Right ventricle myocardium superior (tissue), 1 donor: ENCODE measurements at places on chromosomes 5 and 9.

DNA sequence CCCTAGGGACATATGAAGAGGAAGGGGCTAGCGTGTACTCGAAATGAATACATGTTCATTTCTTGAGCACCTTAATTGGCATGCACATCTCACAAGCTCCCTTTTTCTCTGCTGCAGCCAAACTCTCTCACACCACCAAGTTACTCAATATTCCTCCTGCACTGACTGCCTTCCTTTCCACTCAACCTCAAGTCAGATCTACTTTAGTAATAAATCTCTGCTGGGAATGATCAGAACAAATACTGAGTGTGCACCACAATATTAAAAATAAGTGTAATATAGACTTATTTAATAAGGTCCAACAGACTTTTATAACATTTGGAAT, 995.8 kb upstream of the WWC1 start:
- DNase-seq = no peak

DNA sequence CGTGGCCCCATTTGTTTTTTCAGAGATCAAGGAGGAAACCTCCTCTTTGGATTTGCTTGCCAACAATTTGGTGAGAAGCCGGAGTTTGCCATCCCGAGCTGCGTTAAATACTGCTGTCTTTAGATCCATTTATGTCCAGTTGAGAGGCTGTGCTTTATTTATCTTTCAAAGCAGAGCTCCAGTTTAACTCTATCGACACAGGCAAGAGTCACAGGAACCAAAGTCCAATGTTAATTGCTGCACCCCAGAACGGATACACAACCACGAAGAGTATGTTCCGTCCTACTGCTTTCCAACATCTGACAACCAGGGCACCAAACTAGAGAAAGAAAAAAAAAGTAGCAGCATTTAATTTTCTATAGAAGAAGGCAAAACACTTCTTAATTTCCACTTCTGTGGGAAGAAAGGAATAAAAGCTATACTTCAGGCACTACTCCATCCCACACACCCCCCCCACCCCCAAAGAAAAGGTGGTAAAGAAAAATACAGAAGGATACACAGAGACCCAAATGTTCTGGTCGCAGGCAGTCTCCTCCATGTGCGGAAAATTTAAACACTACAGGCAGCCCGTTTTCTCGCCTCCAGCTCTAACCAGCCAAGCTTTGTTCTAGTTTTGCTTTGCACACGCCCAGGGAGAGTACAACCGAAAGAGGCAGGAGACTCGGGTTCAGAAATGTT, 1.1 kb downstream of the FEM1C start:
- DNase-seq = no peak

DNA sequence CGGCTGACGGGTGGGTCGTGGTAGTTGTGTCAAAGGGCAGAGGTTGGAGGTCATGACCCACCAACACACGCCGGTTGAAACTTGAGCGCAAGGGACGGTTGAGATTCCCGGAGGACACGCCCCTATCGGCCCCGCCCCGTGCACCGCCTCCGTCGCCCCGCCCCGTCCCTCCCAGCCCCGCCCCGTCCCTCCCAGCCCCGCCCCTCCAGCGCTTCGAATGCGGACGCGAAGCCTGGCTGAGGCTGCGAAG, 226 bp upstream of the RANBP17 start:
- DNase-seq = no peak

- no peak for DNase-seq
These were observed 43.8 kb downstream of the NDFIP1 start for GRCh38 chr5:142152384-142152732.

GRCh38 chr9:108786322-108786721, 69.5 kb downstream of the ACTL7B start:
- DNase-seq = no peak

DNA sequence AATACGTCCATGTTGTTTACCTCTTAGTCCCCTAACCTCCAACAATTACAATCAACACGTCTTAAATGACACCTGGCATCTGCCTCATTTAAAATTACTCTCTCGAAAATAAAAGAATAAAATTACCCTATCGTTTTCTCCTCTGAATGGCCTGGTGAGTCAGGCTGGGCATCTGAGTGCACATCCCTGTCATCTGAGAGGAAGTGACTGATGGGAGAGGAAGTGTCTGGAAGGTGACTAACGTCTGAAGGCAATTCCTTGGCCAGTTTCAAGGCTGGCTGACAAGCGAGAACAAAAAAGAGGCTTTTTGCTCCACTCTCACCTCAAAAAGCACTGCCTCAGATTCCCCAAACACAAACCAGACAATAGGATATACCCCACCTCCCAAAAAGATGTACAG, 57.7 kb downstream of the MAPKAP1 start:
- no peak for DNase-seq

GRCh38 chr9:74887041-74887980, at the start of gene TRPM6:
TSS of gene TRPM6 (minus strand) at chr9:74887921. CDS start at chr9:74887856, 65 bp downstream.
- DNase-seq = peak; percentile 91

- no peak for DNase-seq
These were observed 2054.2 kb downstream of the MAT2B start for GRCh38 chr5:165559645-165560044.

GRCh38 chr5:16144416-16144815, 35.2 kb downstream of the MARCHF11 start:
- no peak for DNase-seq

- no peak for DNase-seq
These were observed 32.3 kb upstream of the ORM1 start for GRCh38 chr9:114290561-114290986.

DNA sequence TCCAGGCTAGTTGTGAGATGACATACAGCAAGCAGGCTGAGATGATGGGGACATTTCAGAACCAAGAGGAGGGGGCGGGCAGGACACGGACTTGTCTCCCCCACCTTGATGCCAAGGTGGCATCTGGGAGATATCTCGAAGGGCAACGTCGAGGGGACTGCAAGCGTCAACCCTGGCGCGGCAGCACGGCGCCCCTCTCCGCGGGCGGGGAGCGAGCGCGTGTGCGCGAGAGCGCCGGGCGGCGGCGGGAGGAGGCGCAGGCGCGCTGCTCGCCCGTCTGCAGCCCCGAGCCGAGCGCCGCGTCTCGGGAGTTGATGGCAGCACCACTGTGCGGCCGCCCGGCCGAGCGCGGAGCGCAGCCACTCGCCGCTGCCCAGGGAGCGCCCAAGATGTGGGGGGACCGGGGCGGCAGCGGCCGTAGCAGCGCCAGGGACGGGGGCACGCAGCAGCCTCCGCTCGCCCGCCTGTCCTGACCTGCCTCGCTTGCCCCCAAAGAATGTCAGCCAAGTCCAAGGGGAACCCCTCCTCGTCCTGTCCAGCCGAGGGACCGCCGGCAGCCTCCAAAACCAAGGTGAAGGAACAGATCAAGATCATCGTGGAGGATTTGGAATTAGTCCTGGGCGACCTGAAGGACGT, at the start of gene PRR16:
TSS of gene PRR16 (plus strand) at position 310 of the 636 bp plus-strand sequence.
- DNase-seq = peak; percentile 72
